ENCODE measurements at places on chromosomes 5 and 9. TPM values are rescaled to one million over a fixed set of nuclear protein-coding genes. Genes with fewer than 3 reads are reported as not detected.

GRCh38 chr9:13688223-13688989 is 408.9 kb upstream of the MPDZ start:
- H3K36me3 ChIP-seq, result peaks cover 5% of the 10 kb centered on the region
- no peaks in the 10 kb centered on the region for H3K27me3 ChIP-seq
- DNase-seq, result no peak
- H3K4me1 ChIP-seq, result no peaks in the 10 kb centered on the region
- no peak overlapping the region for H3K27ac ChIP-seq

Gene CNTLN
- 11.3 TPM for total RNA-seq

DNA sequence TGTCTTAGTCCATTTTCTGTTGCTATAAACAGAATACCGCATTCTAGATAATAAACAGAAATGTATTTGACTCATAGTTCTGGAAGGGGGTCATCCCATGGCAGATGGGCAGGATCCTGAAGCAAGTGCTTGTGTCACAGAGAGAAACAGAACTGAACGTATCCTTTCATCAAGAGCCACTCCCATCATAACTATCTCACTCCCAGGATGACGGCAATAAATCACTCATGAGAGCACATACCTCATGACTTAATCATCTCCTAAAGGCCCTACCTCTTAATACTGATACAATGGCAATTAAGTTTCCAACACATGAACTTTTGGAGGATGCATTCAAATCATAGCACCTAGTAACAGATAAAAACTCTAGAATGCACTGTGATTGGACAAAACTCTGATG is 142.9 kb downstream of the CAMK4 start:
- no peak for DNase-seq
- no peaks in the 10 kb centered on the region for H3K27me3 ChIP-seq
- no peaks in the 10 kb centered on the region for H3K4me1 ChIP-seq
- H3K4me3 ChIP-seq, result no peak overlapping the region
- no peak overlapping the region for H3K27ac ChIP-seq

Gene FCN2
- not detected for total RNA-seq

Gene OSMR
- total RNA-seq, result not detected

Gene PCDHA4
- total RNA-seq, result 29.7 TPM

DNA sequence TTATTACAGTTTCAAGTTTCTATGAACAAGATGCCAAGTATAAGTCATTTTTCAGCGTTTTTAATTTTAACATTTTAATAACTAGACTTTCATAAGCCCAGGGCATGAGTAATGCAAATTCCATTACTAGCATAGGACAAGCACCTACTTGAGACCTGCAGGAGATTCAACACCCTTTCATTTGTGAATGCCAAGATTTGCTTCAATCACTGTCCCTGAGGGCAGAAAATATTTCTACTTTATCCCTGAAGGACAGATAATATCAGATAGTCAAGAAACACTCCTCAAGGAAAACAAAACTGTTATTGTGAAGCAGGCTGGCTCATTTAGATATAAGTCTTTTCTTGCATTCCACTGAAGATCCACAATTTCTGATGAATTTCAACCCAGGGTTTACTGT is 27.7 kb upstream of the ZNF622 start:
- no peak overlapping the region for H3K27ac ChIP-seq
- no peak for DNase-seq
- H3K4me3 ChIP-seq, result no peak overlapping the region
- H3K27me3 ChIP-seq, result no peaks in the 10 kb centered on the region

Gene PCDHA3
- 17.9 TPM for total RNA-seq

Gene TERT
- 2.9 TPM for total RNA-seq

DNA sequence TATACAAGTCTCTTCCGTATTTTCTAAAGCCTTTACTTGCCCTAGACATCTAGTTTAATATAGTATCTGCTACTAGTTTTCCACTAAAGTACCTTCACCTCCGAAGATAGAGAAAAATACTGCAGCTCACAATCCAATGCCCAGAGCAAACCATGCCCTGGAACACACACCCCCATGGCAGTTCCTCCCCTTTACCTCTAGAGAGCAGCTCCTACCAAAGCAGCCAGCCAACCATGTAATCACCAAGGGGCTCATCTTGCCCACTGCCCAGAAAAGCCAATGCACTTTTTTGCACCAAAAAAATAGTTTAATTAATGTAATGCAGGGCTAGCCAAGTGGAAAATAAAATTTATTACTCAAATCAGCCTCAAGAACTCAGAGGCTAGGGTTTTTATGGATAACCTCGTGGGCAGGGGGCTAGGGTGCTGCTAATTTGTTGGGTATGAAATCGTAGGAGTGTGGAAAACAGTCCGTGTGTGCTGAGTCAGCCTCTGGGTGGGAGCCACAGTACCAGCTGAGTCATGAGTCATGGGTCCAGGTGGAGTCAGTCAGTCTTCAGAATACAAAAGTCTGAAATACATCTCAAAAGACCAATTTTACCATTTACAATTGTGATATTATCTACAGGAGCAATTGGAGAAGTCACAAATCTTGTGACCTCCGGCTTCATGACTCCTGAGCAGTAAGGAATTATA is 120.1 kb upstream of the ACO1 start:
- H3K36me3 ChIP-seq, result no peaks in the 10 kb centered on the region
- H3K4me1 ChIP-seq, result no peaks in the 10 kb centered on the region
- no peak for DNase-seq
- no peak overlapping the region for H3K27ac ChIP-seq

Gene SLC6A3
- total RNA-seq, result 22.4 TPM

Gene MTAP
- total RNA-seq, result 48.1 TPM

Gene ARID3C
- total RNA-seq, result not detected

Gene RETREG1
- 6.3 TPM for total RNA-seq

- no peak overlapping the region for H3K4me3 ChIP-seq
- H3K27ac ChIP-seq, result no peak overlapping the region
- H3K27me3 ChIP-seq, result peaks cover 6% of the 10 kb centered on the region
- no peaks in the 10 kb centered on the region for H3K4me1 ChIP-seq
These were observed 135.0 kb upstream of the DAP start for GRCh38 chr5:10896016-10896415.

- no peak overlapping the region for H3K4me3 ChIP-seq
- peak overlapping the region; percentile 38 for H3K27ac ChIP-seq
- H3K27me3 ChIP-seq, result peaks cover 37% of the 10 kb centered on the region
- H3K4me1 ChIP-seq, result peaks cover 35% of the 10 kb centered on the region
- peaks cover 20% of the 10 kb centered on the region for H3K36me3 ChIP-seq
- DNase-seq, result no peak
These were observed 129.1 kb downstream of the CACNA1B start for GRCh38 chr9:138006576-138007233.

GRCh38 chr9:110828264-110828663 is 159.7 kb downstream of the MUSK start:
- H3K4me3 ChIP-seq, result no peak overlapping the region
- DNase-seq, result no peak
- peaks cover 1% of the 10 kb centered on the region for H3K27me3 ChIP-seq
- no peaks in the 10 kb centered on the region for H3K36me3 ChIP-seq
- no peak overlapping the region for H3K27ac ChIP-seq
- H3K4me1 ChIP-seq, result peaks cover 4% of the 10 kb centered on the region

GRCh38 chr5:129904667-129905472 is 605 bp downstream of the CHSY3 start:
- peaks cover 9% of the 10 kb centered on the region for H3K4me1 ChIP-seq
- peaks cover 24% of the 10 kb centered on the region for H3K27me3 ChIP-seq
- peaks cover 5% of the 10 kb centered on the region for H3K36me3 ChIP-seq
- H3K4me3 ChIP-seq, result peak overlapping the region; percentile 97

DNA sequence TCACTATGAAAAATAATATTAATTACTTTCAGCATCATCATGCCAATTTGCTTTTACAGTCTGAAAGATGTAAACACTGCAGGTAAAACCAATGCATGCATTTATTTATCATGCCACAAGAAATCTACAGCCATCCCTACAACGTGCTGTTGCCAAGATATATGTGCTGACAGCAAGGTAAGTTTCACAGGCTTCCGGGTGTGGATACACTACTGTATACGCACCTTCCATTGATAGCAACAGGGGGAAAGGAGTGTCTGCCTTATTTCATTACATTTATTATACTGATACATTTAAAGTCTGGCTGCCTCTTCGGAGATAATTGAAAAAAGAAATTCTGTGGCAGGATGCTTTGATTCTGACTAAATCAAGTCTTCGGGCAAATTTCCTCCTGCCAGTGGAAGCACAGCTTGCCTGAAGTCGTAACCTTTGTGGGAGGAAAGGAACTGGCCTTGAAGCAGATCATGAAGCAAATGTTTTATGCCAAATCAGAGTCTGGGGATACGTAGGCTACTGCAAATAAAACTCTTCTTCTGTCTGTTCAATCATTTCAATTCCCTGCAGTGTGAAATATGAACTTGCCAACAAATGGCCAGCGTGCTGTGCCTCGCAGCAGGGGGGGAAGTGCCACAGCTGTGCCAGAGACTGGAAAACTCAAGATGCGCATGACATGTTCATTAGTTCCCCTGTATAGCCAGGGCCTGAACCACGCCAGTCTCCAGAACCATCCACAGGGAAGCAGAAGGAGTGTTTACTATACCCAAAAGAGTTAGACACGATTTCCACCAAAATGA is 268.1 kb downstream of the EFNA5 start:
- peak; percentile 80 for DNase-seq
- H3K27ac ChIP-seq, result peak overlapping the region; percentile 93
- H3K36me3 ChIP-seq, result no peaks in the 10 kb centered on the region
- H3K4me1 ChIP-seq, result peaks cover 62% of the 10 kb centered on the region
- H3K4me3 ChIP-seq, result peak overlapping the region; percentile 74

DNA sequence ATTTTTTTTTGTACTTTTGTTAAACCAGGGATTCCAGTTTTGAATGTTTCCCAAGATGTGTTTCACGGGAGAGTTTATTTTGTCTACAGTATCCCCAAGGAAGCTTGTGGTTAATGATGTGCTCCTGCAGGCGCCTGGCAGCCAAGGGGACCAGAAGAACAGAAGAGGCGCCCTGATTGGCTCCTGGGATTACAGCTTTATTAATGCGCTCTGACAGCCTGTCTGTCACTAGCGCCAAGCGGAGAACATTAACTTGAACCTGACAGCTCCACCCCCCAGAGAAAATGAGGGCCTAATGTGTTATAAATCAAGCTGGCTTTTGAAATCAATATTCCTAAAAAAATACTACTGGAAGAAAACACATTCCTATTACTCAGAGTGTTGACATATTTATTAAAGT is 5.0 kb upstream of the FBXL7 start:
- H3K27me3 ChIP-seq, result no peaks in the 10 kb centered on the region
- peaks cover 20% of the 10 kb centered on the region for H3K4me1 ChIP-seq
- H3K4me3 ChIP-seq, result no peak overlapping the region
- no peak overlapping the region for H3K27ac ChIP-seq
- no peaks in the 10 kb centered on the region for H3K36me3 ChIP-seq

Gene OR2V2
- total RNA-seq, result not detected

DNA sequence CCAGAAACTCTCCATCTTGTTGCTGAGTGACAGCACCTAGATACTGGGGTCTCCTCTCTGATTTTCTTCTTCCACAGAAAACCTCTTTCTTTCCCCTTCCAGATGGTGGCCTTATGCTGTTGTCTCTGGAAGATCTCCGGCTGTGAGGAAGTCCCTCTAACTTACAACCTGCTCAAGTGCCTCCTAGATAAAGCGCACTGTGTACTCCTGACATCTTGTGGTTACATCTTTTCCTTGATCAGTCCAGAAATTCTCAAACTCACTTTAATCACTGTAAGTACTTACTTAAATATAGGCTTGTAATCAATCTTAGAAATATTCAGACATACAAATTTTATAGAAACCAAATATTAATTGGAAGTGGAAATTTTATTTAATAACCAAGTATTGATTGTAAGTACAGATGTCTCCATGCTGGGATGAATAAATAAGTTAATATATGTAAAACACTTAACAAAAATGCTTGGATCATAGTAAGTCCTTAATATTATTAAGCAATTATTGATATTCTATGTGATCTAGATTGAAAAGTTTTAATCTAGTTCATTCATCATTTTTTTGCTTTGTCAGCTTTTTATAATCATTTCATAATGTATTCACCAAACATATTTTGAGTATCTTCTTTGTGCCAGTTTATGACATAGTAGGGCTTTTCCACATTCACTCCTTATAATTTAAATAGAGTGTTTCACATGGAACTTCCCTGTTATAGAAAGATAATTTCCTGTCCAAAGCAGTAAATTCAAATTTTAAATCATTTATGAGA is 1381.4 kb upstream of the CDH6 start:
- H3K4me1 ChIP-seq, result peaks cover 12% of the 10 kb centered on the region
- no peak overlapping the region for H3K4me3 ChIP-seq
- DNase-seq, result no peak
- peaks cover 2% of the 10 kb centered on the region for H3K27me3 ChIP-seq
- H3K27ac ChIP-seq, result peak overlapping the region; percentile 77

Gene KIF12
- total RNA-seq, result 0.93 TPM

DNA sequence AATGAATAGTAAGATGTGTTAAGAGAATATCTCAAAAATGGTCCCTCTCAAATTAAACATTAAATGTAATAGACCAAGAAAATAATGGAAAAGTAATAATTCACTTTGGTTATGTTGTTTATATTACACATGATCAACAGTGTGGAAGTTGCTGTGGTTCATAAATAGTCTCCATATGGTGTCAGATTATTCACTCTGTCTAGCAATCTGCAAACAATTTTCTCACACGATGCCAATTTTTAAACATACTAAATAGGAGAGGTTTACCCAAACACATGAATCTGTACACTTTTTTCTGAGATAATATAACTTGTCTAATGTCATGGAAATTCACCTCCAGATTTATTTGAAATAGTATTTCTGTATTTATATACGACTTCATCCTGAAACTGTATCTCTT is 217.4 kb upstream of the FBXL7 start:
- H3K36me3 ChIP-seq, result no peaks in the 10 kb centered on the region
- H3K27me3 ChIP-seq, result no peaks in the 10 kb centered on the region
- H3K4me1 ChIP-seq, result no peaks in the 10 kb centered on the region
- no peak overlapping the region for H3K27ac ChIP-seq
- no peak overlapping the region for H3K4me3 ChIP-seq

DNA sequence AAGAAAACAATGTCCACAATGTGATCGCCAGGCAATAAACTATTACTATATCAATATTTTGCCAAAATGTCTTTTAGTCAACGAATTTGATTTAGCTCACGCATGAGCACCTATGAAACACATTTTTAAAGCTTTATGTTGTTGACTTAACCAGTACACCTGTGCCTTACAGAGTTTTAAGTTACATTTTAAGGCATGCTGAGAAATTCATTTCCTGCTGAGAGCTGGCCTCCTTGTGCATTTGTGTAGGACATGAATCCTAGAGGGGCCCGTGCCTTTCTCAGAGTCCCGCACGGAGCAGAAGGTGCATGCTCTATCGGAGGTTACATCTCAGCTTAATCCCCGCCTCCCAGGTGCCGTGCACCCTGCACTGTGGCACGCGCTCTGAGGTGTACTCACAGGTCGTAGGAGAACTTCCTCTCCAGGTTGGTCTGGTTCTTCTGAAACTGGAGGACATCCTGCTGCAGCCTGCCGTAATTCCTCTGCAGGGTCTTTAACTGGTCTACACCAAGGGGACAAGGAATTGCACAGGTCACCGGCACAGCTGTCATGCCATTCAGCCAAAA is 53.2 kb downstream of the GOLM1 start:
- no peak overlapping the region for H3K27ac ChIP-seq
- no peaks in the 10 kb centered on the region for H3K36me3 ChIP-seq
- no peaks in the 10 kb centered on the region for H3K27me3 ChIP-seq
- DNase-seq, result no peak
- H3K4me3 ChIP-seq, result no peak overlapping the region
- H3K4me1 ChIP-seq, result peaks cover 5% of the 10 kb centered on the region

Gene LCN10
- not detected for total RNA-seq

Measured in glutamatergic neuron (in vitro differentiated cells).